ENCODE measurements at places on chromosomes 11 and 22.
A peak's percentile ranks its signal among the peaks of the same experiment; 100 is the strongest.

- DNase-seq: no peak
These were observed 4.8 kb upstream of the IGF2 start for GRCh38 chr11:2143799-2144543.

DNA sequence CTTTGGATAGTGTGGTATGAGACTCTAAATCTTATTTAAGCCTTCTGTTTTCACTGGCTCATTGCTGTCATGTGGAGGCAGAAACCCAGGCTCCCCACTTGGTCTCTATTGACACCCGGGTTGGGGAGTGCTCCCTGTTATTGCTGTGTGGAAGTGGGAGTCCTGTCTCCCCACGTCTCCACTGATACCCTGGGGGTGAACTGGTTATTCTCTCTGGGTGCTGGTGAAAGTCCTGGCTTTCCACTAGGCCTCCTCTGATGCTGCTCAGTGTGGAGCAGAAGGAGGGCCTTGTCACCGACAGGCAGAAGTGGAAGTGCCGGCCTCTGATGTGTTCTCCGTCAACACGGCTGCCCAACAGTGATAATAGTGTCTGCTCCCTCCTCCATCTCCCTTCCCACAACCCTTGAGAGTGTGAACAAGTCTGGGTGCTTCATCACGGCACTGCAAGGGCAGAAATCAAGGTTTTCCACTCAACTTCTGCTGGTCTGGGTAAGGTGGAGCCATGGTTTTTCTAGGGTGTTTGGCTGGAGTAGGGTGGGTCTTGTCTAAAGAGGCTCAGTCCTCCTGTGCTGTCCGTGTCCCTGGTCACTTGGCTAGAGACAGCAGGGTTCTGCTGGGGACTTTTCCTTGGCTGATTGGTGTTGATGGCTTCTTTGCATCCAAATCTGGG, 240.7 kb upstream of the B3GAT1 start:
- DNase-seq: no peak

DNA sequence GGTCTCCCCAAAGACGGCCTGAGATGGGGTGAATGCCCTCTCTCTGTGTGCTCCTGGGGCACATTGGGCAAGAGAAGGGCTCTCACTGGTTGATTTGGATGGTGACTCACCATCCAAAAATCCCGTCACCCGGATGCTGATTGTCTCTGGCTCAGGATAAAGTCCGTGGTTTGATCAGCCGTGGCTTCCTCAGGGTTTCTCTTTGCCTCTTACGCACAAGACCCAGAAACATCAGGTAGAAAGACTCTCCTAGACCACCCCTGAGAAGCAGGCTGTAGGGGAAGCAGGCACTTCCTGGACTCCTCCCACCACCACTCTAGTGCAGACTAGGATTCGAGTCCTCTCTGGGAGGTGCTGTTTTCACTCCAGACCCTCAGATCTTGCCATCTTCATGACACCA, 176.1 kb upstream of the NCAM1 start:
- no peak for DNase-seq

DNA sequence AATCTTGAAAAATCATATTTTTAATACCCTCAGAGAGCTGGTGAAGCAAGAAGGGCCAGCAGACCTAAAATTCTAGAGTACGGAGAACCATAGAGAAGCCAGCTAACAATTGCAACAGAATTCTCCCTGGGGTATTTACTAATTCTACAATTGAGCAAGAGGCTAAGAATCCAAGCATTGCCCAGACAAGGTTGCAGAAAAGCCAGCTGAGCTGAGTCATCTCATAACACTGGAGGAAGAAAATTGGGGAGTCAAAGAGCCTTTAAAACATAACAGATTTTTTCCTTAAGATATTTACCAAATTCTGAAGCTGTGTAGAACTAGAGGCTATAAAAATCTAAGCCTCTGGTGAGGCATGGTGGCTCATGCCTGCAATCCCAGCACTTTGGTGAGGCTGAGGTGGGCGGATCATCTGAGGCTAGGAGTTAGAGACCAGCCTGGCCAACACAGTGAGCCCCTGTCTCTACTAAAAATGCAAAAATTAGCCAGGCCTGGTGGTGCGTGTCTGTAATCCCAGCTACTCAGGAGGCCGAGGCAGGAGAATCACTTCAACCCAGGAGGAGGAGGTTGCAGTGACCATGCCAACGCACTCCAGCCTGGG, 13.6 kb upstream of the TMEM216 start:
- no peak for DNase-seq

DNA sequence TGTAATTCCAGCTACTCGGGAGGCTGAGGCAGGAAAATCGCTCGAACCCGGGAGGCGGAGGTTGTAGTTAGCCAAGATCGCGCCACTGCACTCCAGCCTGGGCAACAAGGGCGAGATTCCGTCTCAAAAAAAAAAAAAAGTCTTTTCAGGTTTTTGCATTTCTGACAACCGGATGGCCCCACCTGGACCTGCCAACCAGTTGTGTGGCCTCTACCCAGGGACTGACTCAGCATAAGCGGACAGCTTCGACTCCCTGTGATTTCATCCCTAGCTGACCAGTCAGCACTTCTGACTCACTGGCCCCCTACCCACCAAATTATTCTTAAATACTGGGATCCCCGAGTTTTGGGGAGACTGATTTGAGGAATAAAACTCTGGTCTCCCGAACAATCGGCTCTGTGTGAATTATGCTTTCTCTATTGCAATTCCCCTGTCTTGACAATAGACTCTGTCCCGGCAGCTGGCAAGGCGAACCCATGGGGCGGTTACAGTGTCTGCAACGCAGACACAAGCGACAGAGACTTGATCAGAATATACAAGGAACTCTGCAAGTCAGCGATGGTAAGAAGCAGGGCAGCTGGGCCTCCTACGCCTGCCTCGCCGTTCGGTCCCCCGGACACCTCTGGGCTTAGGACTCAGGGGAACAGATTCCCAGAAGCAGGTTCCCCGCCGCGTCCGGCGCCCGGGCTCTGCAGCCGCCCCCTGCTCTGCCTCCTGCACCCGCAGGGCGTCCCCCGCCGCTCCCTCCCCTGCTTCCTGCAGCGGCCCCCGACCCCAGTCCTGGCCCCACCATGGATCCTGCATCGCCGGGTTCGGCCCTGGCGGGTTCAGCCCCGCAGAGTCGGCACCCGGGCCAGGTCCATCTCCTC, 741 bp upstream of the TALDO1 start:
- no peak for DNase-seq

GRCh38 chr22:25748140-25748539, 6.2 kb downstream of the MYO18B start:
- DNase-seq: no peak

DNA sequence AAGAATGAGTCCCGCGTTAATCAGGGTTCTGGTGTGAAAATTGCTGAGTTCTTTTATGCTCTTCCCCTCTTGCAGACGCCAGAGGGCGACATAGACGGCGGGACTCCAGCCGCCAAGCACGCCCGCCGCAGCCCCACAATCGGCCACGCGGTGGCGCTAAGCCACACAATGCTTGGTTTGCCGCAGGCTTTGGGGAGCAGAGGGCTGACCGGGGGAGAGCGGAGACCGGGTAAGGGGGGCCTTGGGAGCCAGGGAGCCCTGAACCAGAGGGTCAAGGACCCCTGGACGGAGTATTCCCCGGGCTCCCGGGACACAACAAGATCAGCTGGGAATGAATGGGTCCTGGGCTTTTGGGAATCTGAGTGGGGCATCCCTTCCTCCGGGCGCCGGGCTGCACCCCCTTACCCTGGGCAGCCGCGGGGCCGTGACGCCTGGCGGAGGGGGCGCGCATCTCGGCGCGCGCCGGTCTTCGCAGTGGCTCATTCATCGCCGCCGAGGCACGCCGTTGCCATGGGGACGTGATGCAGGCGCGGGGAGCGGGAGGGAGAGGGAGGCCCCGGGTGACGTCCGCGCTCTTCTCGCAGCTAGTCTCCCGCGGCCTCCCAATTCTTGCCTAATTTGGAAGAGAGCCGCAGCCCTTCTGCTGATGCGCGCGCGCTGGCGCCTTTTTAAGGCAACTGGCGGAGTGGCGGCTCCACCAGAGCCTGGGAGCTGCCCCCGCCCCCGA, 12.2 kb upstream of the NPAS4 start:
- DNase-seq: peak; percentile 93

GRCh38 chr11:10722307-10722706, 28.7 kb upstream of the CTR9 start:
- DNase-seq: no peak

GRCh38 chr11:44266056-44266780, 43.7 kb downstream of the ALX4 start:
- DNase-seq: no peak

DNA sequence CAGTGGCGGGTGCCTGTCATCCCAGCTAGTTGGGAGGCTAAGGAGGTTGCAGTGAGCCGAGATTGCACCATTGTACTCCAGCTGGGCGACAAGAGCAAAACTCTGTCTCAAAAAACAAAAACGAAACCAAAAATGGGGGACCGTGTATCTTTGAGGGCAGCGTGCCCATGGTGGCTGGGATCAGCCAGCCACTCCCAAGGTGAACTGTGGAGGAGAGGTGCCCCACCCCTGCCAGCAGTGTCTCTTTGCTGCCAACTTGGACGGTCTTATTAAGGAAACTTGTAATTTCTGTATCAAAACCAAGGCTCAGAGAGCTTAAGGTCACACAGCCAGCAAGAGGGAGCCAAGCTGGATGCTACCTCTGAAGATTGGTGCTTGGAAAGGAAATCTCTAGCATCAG, 147.7 kb downstream of the CACNA1I start:
- no peak for DNase-seq

DNA sequence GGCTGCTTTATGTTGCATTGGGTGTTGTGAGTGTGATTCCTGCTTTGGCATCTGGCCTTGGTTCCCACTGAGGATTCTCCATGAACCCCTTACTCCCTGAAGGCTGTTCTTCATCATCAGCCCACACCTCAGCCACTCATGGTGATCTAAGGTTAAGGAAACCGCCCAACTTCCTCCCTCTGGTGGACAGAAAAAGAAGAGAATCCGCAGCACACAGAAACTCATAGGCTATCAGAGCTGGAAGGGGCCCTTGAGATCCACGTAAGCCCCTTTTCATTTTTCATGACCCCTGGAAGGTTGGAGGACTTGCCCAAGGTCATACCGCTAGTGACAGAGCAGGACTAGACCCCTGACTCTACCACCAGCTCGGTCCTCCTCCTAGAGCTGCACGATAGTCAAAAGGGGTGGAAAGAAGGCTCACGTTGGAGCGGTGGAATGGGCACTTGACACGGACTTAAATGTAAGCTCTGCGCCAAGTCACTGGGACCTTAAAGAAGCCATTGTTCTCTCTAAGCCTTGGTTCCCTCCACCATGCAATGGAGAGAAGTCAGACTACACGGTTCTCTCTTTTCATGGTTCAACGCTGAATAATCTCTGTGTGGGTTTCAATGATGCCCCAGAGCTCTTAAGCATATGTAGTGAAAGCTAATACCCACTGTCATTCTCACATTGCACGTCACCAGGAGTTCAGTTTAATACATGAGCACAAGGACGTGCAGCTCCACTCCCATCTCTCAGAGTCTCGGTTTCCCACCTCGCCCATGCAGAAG, 83.6 kb upstream of the CRTAM start:
- no peak for DNase-seq

DNA sequence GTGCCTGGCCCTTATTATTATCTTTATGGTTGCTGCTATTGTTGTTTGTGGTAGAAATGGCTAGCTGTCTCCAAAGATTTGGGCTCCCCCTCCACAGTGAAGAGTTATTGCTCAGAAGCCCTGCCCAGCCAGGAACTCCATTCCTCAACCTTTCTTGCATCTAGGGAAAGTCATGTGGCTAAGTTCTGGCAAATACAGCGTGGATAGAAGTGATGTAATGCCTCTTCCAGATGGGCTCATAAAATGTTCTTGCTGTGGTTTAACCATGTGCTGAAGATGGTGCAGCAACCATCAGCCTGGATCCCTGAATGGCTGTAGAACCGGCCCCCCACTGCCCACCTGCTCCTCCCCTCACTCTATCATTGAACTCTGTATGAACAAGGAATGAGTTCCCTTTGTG, 203.5 kb upstream of the E2F8 start:
- no peak for DNase-seq

- no peak for DNase-seq
These were observed 96.2 kb downstream of the TSPAN18 start for GRCh38 chr11:44823006-44823405.

DNA sequence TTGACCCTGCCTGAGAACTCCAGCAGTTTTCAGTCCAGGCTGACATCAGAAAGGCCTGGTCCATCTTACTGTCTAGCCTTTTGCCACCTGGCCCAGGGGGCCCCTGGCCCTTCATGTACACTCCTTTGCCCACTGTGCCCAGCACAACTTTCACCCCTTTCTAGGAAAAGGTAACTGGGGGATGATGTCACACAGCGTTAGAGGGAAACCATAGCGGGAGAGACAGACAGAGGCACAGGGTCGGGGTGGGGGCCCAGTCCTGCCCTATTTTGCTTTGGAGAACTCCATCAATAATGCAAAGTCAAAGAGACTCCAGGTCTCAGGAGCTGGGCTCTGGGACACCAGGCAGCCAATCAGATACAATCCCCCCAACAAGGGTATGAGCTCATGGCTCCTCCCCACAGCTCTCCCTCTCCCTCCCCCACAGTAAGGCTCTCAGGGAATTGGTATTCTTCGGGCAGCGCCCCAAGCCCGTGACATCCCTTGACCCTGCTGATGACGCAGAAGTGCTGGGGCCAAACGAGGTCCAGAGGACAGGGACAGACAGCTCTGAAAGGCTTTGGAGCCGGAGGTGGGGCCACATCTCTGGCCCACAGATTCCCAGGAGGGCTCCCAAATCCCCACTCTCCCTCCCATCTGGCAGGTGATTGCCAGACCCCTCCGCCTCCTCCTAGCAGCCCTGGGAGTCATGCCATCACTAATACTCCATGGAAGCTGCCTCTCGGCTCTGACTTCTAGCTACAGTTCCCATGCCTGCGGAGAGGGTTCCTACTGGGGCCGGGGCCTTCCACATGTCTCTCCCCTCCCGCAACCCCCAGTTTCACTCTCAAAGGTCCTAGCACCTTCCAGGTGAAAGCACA, 5.9 kb downstream of the USP2 start:
- DNase-seq: no peak

DNA sequence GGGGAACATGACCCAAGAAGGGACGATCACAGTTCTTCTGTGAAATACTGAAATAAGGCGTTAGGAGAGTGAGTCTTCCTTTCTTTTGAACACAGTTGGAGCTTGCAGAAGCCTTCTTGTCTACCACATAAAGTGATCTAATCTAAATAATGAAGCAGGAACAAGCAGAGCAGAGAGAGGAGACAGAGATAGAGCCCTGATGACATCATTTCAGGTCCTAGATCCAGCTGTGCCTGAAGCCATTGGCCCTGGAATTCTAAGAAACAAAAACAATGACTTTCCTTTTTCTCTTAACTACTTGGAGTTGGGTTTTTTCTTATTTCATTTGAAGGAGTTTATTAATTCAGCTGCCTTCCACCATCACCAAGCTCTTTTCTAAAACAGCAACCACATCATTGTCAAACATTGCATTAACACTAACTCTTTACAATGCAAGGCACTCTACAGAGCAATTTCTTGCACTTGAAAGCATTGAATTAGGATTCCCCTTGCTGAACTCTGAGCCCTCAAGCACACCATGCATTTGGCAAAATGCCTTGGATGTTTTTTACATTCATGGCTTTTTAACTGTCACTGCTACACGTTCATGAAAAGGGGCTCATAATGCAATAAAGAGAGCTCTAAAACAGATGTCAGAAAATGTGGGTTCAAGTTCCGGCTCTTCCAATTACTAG, 117.2 kb upstream of the TIMP3 start:
- no peak for DNase-seq

Data from stimulated activated CD4-positive, alpha-beta T cell treated with anti-CD3 and anti-CD28 coated beads, Interleukin-15, amount 100 ng/mL, for 48 hours (primary cell).